ENCODE measurements at places on chromosomes 12 and 14. TPM values are rescaled to one million over a fixed set of nuclear protein-coding genes. Genes with fewer than 3 reads are reported as not detected.

GRCh38 chr12:42468341-42468821 is 121.2 kb downstream of the PRICKLE1 start:
- H3K4me1 ChIP-seq: peaks cover 14% of the 10 kb centered on the region
- no peak for DNase-seq
- peaks cover 27% of the 10 kb centered on the region for H3K36me3 ChIP-seq
- H3K4me3 ChIP-seq: no peak overlapping the region
- H3K27me3 ChIP-seq: no peaks in the 10 kb centered on the region

GRCh38 chr12:29844667-29845066 is 60.9 kb upstream of the TMTC1 start:
- DNase-seq: no peak
- no peak overlapping the region for H3K4me3 ChIP-seq
- H3K4me1 ChIP-seq: no peaks in the 10 kb centered on the region
- no peak overlapping the region for H3K27ac ChIP-seq

DNA sequence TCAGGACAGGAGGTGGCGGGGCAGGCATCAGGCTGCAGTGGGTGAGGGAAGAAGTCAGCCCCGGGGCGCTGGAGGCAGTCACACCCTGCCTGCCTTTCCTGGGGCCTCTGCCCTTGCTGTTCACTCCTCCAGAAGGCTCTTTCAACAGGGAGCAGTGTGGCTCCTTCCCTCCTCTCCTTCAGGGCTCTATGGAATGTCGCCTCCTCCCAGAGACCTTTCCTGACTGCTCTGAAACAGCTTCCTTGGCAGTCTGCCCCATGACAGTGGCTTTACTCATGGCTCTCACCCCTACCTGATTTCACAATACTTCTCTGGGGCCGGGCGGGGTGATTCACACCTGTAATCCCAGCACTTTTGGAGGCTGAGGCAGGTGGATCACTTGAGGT is 7.1 kb downstream of the RHOF start:
- peak; percentile 96 for DNase-seq
- H3K4me1 ChIP-seq: peaks cover 73% of the 10 kb centered on the region
- H3K27me3 ChIP-seq: no peaks in the 10 kb centered on the region
- H3K27ac ChIP-seq: peak overlapping the region; percentile 96
- peaks cover 86% of the 10 kb centered on the region for H3K36me3 ChIP-seq

DNA sequence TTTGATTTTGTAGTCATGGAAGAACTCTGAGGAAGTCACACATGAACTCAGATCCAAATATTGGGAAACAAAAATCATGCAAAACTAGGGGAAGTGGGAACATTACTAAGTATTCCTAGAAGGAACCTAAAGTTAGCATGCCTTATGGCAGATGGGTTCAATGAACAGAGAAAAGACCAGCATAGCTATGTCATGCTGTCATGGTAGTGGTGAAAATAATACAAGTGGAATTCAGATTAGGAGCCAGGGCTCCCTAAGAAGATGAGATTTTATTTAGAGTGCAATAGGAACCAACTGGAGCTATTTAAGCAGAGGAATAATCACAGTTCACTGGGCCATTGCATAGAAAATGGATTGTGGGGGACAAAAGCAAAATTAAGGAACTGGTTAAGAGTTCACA is 134.0 kb downstream of the DIO2 start:
- no peak overlapping the region for H3K27ac ChIP-seq
- H3K4me3 ChIP-seq: no peak overlapping the region
- H3K36me3 ChIP-seq: no peaks in the 10 kb centered on the region
- no peaks in the 10 kb centered on the region for H3K27me3 ChIP-seq
- no peaks in the 10 kb centered on the region for H3K4me1 ChIP-seq

DNA sequence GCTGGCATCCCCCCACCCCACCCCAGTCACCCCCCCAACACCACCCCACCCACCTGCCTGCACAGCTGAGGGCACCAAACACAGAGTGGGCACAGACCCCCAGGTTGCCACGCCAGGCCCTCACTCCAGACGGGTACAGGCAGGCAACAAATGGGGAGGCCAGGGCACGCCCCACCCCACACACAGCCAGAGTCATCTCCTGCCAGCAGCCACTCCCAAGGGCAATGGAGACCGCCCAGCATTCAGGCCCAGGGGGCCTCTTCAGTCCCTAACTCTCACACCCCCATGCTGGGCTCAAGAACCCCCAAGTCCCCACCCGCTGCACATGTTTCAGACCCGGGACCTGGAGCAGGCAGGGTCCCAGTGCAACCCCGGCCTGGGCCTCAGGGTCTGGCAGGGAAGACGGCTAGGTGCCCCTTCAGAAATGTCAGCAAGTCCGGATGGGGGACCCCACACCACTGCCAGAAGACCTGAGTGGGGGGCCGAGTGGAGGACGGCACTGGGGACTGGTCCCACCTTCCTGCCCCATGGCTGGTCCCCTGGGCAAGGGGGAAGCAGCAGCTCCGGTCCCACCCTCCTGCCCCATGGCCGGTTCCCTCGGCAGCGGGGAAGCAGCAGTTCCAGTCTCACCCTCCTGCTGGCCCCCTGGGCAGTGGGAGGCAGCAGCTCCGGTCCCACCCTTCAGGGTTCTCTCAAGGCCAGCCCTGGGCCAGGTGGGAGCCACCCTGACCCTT is 11.9 kb downstream of the AKT1 start:
- no peak overlapping the region for H3K27ac ChIP-seq
- no peak for DNase-seq
- no peaks in the 10 kb centered on the region for H3K27me3 ChIP-seq
- H3K4me3 ChIP-seq: no peak overlapping the region

- no peak for DNase-seq
- H3K4me1 ChIP-seq: peaks cover 30% of the 10 kb centered on the region
- no peaks in the 10 kb centered on the region for H3K27me3 ChIP-seq
- no peak overlapping the region for H3K27ac ChIP-seq
- no peak overlapping the region for H3K4me3 ChIP-seq
These were observed 535 bp downstream of the BIN2 start for GRCh38 chr12:51323317-51323960.

GRCh38 chr12:53653595-53653994 is 22.3 kb downstream of the ATP5MC2 start:
- no peak for DNase-seq
- no peaks in the 10 kb centered on the region for H3K27me3 ChIP-seq
- no peak overlapping the region for H3K4me3 ChIP-seq
- peaks cover 4% of the 10 kb centered on the region for H3K4me1 ChIP-seq
- no peak overlapping the region for H3K27ac ChIP-seq

GRCh38 chr14:66511849-66512248 is 3.9 kb downstream of the GPHN start:
- no peak for DNase-seq
- H3K27ac ChIP-seq: no peak overlapping the region

DNA sequence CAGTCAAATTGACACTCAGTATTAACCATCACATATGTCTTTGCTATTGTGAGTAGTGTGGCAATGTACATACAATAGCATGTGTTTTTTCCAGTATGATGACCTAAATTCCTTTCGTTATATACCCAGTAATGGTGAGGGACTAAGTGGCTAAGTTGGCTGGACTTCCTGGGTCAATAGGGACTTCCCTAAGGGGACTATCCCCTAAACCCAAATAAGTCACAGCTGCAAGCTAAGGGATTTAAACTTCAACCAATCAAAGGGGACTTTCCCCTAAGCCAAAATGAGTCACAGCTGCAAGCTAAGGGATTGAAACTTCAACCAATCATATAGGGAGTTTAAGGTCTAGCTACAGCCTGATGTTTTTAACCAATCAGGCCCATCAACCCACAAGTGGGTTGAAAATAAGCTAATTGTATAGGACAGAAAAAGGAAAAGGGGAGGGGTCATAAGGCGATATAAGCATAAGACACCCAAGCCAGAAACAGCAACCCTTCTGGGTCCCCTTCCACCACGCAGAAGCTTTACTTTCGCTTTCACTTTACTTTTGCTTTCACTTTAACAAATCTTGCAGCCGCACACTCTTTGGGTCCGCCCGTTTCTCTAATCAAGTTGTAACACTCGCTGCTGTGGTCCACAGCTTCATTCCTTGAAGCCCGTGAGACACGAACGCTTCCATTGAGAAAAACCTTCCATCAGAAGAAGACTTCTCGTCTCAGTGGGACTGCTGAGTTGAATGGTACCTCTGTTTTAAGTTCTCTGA is 404.4 kb downstream of the FLRT2 start:
- peaks cover 10% of the 10 kb centered on the region for H3K36me3 ChIP-seq
- peak overlapping the region; percentile 85 for H3K27ac ChIP-seq
- H3K4me3 ChIP-seq: peak overlapping the region; percentile 90
- no peaks in the 10 kb centered on the region for H3K27me3 ChIP-seq
- H3K4me1 ChIP-seq: peaks cover 7% of the 10 kb centered on the region
- DNase-seq: peak; percentile 14

- H3K4me1 ChIP-seq: no peaks in the 10 kb centered on the region
- H3K27me3 ChIP-seq: peaks cover 76% of the 10 kb centered on the region
- H3K27ac ChIP-seq: no peak overlapping the region
These were observed 53.9 kb upstream of the DCD start for GRCh38 chr12:54701940-54702592.

- H3K4me1 ChIP-seq: no peaks in the 10 kb centered on the region
- H3K36me3 ChIP-seq: peaks cover 29% of the 10 kb centered on the region
- no peak overlapping the region for H3K4me3 ChIP-seq
- H3K27me3 ChIP-seq: no peaks in the 10 kb centered on the region
- DNase-seq: no peak
These were observed 65.1 kb upstream of the GPHB5 start for GRCh38 chr14:63383776-63384367.

- H3K27ac ChIP-seq: no peak overlapping the region
- peaks cover 19% of the 10 kb centered on the region for H3K4me1 ChIP-seq
- H3K4me3 ChIP-seq: no peak overlapping the region
- H3K27me3 ChIP-seq: peaks cover 92% of the 10 kb centered on the region
- peaks cover 4% of the 10 kb centered on the region for H3K36me3 ChIP-seq
These were observed 66.6 kb upstream of the FBRSL1 start for GRCh38 chr12:132423251-132423819.

DNA sequence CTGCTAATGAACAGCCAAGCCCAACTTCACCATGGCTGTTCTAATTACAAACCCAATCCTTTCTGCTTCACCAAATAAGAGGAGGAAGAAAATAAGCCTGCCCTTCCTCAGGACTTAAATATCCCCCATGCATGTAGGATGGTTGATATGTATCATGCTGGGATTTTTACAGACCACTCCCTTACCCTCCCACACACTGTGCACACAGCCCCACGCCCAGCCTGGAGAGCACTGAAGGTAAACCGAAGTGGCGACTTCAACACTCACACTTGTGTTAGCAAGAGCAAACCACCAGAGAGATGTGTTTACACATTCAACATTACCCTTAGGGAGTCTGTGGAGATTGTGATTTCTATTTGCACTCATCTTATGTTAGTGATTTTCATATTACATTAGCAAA is 241.2 kb downstream of the EGLN3 start:
- no peak for DNase-seq
- no peaks in the 10 kb centered on the region for H3K36me3 ChIP-seq
- peaks cover 83% of the 10 kb centered on the region for H3K27me3 ChIP-seq
- no peak overlapping the region for H3K4me3 ChIP-seq

- H3K27me3 ChIP-seq: peaks cover 8% of the 10 kb centered on the region
- H3K36me3 ChIP-seq: no peaks in the 10 kb centered on the region
- H3K27ac ChIP-seq: no peak overlapping the region
- no peaks in the 10 kb centered on the region for H3K4me1 ChIP-seq
- DNase-seq: no peak
- no peak overlapping the region for H3K4me3 ChIP-seq
These were observed 517.5 kb downstream of the BCL11B start for GRCh38 chr14:98754343-98755020.

DNA sequence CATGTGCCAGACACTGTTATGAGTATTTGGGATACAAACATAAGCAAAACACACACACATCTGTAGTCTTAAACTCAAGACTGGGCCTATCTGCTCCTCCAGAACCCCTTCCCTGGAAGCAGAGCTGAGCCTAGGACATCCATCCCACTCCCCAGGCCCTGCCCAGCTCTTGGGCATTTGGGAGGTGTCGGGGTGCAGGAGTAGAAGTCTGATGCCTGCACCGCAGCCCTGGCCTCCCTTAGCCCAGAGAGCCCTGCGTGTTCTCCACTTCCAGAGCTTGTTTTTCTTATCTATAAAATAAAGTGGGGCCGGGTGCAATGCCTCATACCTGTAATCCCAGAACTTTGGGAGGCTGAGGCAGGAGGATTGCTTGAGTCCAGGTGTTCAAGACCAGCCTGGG is 11.7 kb downstream of the HSP90AA1 start:
- DNase-seq: no peak
- H3K4me1 ChIP-seq: peaks cover 12% of the 10 kb centered on the region
- H3K36me3 ChIP-seq: peaks cover 55% of the 10 kb centered on the region
- H3K4me3 ChIP-seq: no peak overlapping the region
- no peak overlapping the region for H3K27ac ChIP-seq

DNA sequence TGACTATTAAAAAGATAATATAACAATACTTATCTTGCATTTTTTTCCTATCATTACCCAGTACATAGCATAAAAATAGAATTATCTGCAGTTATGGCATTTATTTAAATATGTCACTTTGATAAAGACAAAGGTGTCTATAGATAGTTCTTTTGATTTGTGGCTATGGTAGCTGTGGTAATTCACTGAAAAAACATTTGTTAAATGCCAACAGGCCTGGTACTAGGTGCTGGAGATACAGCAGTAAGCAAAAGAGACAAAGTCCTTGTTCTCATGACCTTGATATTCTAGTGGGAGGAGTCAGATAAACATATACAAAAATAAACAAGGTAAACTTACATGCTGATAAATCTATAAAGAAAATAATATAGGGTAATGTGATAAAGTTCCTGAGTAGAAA is 44.7 kb downstream of the INSM2 start:
- H3K36me3 ChIP-seq: no peaks in the 10 kb centered on the region
- H3K27me3 ChIP-seq: no peaks in the 10 kb centered on the region
- DNase-seq: no peak
- no peak overlapping the region for H3K4me3 ChIP-seq

DNA sequence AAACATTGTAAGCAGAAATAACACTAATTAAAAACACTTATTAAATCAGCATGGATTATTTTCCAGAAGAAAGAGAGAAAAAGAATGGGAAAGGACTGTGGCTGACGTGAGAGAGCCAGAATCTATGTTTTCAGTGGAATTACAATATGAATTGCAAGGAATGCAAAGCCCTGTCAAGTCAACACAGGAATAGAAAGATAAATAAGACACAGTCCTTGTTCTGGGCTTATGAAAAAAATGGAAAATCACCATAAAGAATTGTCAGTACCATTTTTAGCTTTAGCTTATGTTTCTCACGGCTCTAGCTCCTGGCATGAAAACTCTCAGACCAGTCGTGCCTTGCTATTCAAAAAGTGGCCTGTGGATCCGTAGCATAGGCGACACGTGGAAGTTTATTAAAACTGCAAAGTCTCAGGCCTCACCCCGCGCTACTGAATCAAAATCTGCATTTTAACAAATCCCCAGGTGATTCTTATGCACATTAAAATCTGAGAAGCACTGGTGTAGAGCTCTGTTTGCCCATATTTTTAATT is 549.1 kb downstream of the RPS29 start:
- H3K36me3 ChIP-seq: no peaks in the 10 kb centered on the region
- DNase-seq: no peak
- no peak overlapping the region for H3K4me3 ChIP-seq
- H3K27ac ChIP-seq: no peak overlapping the region

- no peaks in the 10 kb centered on the region for H3K4me1 ChIP-seq
- no peak overlapping the region for H3K27ac ChIP-seq
- no peaks in the 10 kb centered on the region for H3K27me3 ChIP-seq
These were observed 29.7 kb downstream of the R3HDM2 start for GRCh38 chr12:57401165-57401564.

GRCh38 chr14:68208626-68209317 is 389.2 kb downstream of the RAD51B start:
- DNase-seq: no peak
- H3K27me3 ChIP-seq: no peaks in the 10 kb centered on the region
- peaks cover 21% of the 10 kb centered on the region for H3K4me1 ChIP-seq
- H3K27ac ChIP-seq: no peak overlapping the region
- H3K36me3 ChIP-seq: no peaks in the 10 kb centered on the region

Gene CEBPE
- total RNA-seq: not detected

Gene DLGAP5
- total RNA-seq: 54.3 TPM

Gene LBHD2
- not detected for total RNA-seq

Gene TNFAIP2
- 113 TPM for total RNA-seq

Gene CATSPERB
- total RNA-seq: 10.2 TPM

Gene MAP3K9
- 23.3 TPM for total RNA-seq

Data from Calu3 (cell line).